ENCODE measurements at places on chromosomes 11 and 22.

- DNase-seq = no peak
These were observed 66.6 kb downstream of the ENDOD1 start for GRCh38 chr11:95156133-95156721.

- DNase-seq = no peak
These were observed 485.0 kb upstream of the KIRREL3 start for GRCh38 chr11:127485541-127485940.

DNA sequence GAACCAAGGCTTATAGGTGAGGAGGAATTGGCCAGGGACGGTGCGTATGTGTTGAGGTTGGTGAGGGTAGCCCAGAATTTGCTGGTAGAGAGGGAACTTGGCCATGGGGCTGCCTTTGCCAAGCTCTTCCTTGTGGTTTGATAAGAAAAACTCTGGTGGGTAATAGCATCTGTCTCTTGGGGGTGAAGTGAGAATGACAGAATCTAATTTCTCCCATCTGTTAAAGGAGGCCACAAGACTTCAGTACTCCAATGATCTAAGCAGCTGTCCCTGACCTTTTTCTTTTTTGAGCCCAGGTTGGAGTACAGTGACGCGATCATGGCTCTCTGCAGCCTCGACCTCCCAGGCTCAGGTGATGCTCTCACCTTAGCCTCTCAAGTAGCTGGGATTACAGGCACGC lies 36.0 kb upstream of the PICK1 start:
- DNase-seq = no peak

- DNase-seq = no peak
These were observed 12.6 kb downstream of the WNT7B start for GRCh38 chr22:45964372-45964771.

GRCh38 chr11:125869521-125869920 lies 17.9 kb upstream of the HYLS1 start:
- DNase-seq = no peak

DNA sequence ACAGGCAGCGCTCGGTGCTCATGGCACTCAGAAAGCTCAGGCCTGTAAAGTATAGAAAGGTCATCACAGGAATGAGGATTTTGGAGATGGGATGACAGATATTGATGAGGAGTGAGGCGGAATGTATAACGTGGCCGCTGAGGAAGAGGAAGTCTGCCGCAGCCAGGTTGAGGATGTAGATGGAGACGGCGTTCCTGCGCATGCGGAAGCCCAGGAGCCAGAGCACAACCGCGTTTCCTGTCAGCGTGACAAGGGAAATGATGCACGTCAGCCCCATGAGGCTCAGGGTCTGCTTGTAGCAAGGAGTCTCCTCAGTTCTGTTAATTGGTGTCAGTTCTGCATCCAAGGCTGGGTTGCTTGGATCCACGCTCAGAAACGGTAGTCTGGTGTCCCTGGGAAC lies 33.1 kb upstream of the MRGPRX1 start:
- no peak for DNase-seq

- DNase-seq = peak; percentile 55
These were observed 13.3 kb downstream of the RSPH14 start for GRCh38 chr22:23128269-23129108.

DNA sequence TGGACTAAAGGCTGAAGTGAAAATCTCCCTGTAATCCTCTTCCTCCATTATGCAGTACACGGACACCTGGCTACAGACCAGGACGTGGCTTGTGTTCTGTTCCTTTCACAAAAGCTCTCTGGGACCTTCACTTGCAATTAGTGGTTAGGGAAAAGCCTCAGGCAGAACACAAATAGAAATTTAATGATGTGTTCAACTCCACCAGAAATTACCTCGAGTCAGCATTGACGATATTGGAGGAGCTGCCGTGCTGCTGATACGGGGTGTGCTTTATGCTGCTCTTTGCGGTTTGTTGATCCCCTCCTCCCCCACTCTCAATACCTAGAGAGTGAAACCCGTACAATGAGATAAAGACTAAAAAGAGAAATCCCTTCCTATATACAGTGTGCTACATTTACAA lies 48.9 kb downstream of the POLD3 start:
- no peak for DNase-seq

- no peak for DNase-seq
These were observed 221.9 kb upstream of the TBCEL start for GRCh38 chr11:120801801-120802689.

DNA sequence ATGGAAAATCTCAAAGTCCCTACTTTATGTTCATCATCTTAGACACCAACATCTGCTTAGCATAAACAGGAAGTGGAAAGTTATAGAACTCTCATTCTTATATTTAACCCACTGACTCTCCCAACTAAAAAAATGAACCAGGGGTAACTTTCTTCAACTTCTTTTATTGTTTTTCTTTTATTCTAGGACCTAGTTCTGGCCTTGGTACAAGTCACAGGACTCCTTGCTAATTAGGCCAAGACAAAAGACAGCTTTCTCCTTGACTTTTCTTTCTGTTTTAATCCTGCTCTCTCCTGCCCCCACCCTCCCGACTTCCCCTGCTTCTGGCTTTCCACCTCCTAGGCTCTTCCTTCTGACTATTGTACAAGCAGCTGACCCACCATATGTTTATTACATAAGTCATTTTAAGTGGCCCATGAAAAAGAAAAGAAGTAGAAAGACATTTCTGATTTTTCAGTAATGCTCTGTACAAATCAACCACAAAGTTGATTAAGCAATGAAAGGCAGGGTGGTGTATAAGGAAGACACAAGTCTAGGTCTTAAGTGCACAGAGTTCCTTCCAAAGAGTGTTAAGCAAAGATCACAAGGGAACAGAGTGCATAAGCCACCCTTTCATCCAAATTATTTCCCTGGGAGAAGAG lies 18.3 kb downstream of the JAML start:
- DNase-seq = no peak

GRCh38 chr11:1222491-1223345 lies at the start of gene MUC5B:
Gene MUC5B, plus strand, starts transcription at chr11:1223066. Its CDS starts 58 bp downstream, at chr11:1223124.
- no peak for DNase-seq

DNA sequence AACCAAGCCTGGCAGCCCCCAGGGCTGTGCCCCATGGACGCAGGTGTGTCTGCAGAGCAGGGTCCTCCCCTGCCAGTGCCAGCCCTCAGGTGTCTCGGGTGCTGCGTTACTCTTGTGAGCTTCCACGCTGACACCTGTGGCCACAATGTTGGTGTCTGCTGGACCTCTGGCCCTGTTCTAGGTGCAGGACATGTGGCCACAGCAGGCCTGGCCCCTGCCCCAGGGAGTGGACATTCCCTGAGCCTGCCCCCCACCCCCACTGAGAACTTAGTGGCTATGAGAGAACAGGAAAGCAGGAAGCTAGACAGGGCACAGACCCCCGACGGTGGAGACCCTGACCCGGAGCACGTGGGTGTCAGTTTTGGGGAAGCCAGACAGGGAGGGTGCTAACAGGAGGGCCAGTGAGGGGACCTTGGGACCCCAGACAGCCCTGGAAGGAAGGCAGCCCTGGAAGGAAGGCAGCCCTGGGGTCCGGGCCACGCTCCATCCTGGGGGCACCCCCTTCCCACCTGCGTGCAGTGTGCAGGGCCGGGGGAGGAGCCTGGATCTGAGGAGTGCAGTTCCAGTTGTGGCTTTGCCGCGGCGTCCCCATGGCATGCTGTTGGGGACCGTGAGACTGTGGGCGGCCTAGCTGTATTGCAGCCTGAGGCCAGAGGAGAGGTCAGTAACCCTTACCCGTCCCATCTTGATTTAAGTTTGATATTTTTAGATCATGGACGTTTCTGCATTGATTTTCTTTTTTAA lies 43.9 kb upstream of the PPARA start:
- no peak for DNase-seq

DNA sequence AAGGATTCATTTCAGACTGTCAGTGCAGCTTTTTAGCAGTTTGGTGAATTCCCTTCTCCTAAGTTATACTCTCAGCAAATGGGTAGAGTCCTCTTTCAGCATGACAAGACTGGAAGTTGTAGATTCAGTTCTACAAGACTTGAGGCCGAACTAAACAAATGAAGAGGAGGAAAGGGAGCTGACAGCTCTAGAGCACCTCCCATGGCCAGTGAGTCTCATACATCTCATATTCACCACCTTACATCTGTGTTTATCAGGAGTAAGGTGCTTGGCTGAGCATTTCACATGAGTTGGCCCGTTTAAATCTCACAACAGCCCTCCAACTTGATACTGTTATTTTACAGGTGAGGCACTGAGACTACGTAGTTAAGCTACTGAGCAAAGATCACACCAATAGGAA lies 30.4 kb downstream of the SEZ6L start:
- no peak for DNase-seq

- DNase-seq = no peak
These were observed 76.0 kb downstream of the CWC15 start for GRCh38 chr11:94897330-94897768.

- DNase-seq = no peak
These were observed 1.7 kb upstream of the SORL1 start for GRCh38 chr11:121450401-121450800.

- no peak for DNase-seq
These were observed 198.2 kb upstream of the POU2AF2 start for GRCh38 chr11:111047374-111047773.

DNA sequence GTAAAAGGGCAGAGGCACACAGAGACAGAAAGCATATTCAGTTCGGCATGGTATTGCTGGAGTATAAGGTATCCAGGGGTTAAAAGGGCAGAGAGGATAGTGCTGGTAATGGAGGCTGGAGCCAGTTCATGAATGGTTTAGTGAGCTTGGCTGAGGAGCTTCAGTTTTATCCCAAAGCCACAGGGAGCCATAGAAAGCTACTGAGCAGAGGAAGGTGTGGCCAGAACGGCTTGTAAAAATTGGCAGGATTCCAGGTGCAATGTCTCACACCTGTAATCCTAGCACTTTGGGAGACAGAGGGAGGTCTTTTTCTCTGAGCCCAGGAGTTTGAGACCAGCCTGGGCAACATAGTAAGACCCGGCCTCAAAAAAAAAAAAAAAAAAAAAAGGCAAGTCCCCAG lies 186.1 kb downstream of the MYO18B start:
- no peak for DNase-seq

DNA sequence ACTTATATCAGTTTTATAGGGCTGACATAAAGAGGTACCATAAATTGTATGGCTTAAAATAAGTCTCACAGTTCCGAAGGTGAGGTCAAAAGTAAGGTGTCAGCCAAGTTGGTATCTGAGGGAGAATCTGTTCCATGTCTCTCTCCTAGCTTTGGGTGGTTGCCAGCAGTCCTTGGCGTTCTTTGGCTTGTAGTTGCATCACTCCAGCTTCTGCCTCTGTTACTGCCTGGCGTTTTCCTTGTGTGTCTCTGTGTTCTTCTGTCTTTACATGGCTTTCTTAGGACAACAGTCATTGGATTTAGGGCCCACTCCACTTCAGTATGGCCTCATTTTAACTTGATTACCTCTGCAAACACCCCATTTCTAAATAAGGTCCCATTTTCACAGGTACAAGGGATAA lies 16.7 kb downstream of the MMP7 start:
- DNase-seq = no peak

- DNase-seq = no peak
These were observed 38.4 kb downstream of the RPL27A start for GRCh38 chr11:8720868-8721608.

DNA sequence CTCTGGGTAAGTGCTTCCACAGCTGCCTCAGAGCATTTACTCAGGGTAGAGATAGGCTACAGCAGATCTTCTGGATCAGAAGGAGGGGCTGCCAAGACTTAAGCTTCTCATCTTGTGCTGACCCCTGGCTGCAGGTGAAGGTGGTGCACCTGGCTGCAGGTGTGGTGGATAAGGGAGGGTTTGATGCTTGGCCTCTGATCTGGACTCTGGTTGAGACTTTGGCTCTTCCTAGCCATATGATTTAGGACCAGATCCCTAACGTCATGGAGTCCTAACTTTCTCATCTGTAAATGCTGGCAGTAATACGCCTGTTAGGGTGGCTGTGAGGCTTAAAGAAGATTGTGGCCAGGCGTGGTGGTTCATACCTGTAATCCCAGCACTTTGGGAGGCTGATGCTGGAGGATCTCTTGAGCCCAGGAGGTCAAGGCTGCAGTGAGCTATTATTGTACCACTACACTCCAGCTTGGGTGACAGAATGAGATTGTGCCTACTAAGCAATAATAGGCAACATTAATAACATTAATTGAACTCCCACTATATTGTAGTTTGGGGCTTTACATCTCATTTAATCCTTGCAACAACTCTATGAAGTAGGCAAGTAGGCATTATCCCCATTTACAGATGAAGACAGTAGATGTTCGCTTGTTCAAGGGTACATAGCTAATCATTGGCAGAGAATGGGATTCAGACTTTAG lies 10.7 kb downstream of the DTX4 start:
- DNase-seq = no peak

DNA sequence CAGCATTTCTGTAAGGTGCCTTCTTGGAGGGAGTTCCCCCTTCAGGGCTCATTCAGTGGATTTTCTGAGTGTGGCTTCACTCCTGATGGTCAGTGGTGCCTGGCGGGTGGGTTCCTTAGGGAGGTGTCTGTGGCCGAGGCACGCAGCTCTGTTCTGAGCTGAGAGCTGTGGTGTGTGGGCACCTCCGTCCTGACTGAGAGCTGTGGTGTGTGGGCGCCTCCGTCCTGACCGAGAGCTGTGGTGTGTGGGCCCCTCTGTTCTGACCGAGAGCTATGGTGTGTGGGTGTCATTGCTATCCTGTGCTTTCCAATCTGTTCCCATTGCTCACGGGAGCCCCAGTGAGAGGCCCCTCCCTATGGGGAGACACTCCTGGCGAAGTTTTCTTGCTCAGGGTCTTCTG lies 39.8 kb downstream of the MUC6 start:
- DNase-seq = no peak

GRCh38 chr22:50356186-50356585 lies 13.1 kb downstream of the PPP6R2 start:
- no peak for DNase-seq

GRCh38 chr11:85602526-85603213 lies 24.5 kb downstream of the DLG2 start:
- no peak for DNase-seq

- DNase-seq = no peak
These were observed 547.2 kb upstream of the CHORDC1 start for GRCh38 chr11:90770007-90770406.

- DNase-seq = no peak
These were observed 80.2 kb downstream of the TBC1D22A start for GRCh38 chr22:46842606-46843005.

GRCh38 chr11:75930534-75930933 lies 115.5 kb downstream of the UVRAG start:
- DNase-seq = no peak

- DNase-seq = no peak
These were observed 11.6 kb downstream of the LIF start for GRCh38 chr22:30234786-30235470.

GRCh38 chr11:62501432-62501891 lies 45.1 kb downstream of the AHNAK start:
- no peak for DNase-seq

DNA sequence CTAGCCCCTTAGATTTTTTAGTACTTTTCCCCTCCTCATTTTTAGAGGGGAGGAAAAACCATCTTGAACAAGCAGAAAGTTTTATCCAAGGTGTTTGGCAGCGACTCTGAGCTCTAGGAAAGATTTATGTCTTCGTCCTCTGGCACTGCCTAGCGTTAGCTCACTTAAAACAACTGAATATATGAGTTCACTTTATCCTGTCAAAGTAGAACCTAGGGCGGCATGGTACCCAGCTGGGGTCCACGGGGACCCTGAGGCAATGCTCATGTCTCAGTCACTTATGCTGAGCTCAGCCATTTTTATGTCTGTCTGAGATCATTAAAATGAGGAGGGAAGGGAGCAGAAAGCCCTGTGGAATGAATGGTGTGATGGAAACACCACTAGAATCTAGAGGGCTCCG lies 14.2 kb upstream of the VSIG10L2 start:
- DNase-seq = no peak

GRCh38 chr11:2459016-2459725 lies 14.4 kb downstream of the KCNQ1 start:
- no peak for DNase-seq
